ENCODE measurements at places on chromosomes 7 and 10. TPM values are rescaled to one million over a fixed set of nuclear protein-coding genes. Genes with fewer than 3 reads are reported as not detected.

GRCh38 chr7:41244246-41244645 lies 458.6 kb downstream of the INHBA start:
- no peak for DNase-seq

- DNase-seq = no peak
Measured at GRCh38 chr10:30215141-30215540, 133.9 kb downstream of the MTPAP start.

Gene PON3
- 28.0 TPM for polyA plus RNA-seq

Gene LMBR1
- 9.7 TPM for polyA plus RNA-seq

Gene AVPI1
- 15.1 TPM for polyA plus RNA-seq

Gene IMPDH1
- polyA plus RNA-seq = 136 TPM

- DNase-seq = no peak
Measured at GRCh38 chr7:29810813-29811482, 4.6 kb downstream of the WIPF3 start.

DNA sequence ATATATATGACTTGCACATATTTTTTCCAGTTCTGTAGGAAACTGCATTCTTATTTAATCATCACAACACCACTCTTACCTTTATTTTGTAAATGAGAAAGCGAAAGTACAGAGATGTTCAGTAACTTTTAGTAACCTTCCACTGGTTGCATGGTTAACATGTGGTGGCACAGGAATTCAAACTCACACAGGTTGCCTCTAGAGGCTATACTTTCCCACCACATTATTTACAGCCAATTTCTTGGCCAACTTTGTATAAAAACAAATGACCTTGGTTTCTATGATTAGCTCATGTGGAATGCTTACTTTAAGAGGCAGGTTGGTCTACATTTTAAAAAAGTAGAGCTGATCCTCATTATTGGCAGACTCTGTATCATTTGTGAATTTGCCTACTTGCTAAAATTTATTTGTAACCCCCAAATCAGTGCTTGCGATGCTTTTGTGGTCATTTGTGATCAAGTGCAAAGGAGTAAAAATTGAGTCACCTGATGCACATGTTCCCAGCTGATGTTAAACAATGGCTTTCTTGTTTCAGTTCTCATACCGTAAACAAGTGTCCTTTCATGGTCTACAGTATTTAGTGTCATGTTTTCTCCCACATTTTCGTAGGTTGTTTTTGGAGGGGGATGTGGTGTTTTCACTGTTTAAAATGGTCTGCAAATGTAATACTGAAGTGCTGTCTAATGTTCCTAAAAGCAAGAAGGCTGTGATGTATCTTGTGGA lies 14.8 kb downstream of the BBS9 start:
- DNase-seq = no peak

Gene PRSS2
- polyA plus RNA-seq = 1.7 TPM

- peak; percentile 38 for DNase-seq
Measured at GRCh38 chr7:41916450-41916927, 213.6 kb upstream of the INHBA start.

GRCh38 chr10:97046456-97047082 lies 139.2 kb downstream of the SLIT1 start:
- DNase-seq = peak; percentile 62

GRCh38 chr10:78203915-78204818 lies 170.5 kb downstream of the RPS24 start:
- peak; percentile 78 for DNase-seq

Gene KLF6
- polyA plus RNA-seq = 45.6 TPM

DNA sequence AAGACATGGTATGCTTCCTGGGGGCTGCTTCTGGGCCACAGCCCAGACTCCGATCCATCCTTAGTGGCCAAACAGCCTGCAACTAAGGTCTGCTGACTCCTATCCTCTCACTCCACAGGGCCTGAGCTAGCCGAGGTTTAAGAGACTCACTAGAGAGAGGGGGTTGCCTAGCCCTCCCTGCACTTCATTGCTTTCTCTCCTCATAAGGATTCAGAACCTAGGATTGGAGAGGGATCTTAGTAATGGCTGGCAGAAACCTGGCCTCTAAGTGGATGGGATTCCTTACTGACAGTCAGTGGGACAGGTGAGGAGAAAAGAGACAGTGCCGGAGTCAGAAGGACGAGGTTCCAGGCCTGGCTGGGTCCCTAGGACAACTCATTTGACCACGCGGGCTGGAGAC lies 8.2 kb upstream of the DDIT4 start:
- no peak for DNase-seq

Gene HELLS
- 2.3 TPM for polyA plus RNA-seq

Gene INMT
- 88.7 TPM for polyA plus RNA-seq

DNA sequence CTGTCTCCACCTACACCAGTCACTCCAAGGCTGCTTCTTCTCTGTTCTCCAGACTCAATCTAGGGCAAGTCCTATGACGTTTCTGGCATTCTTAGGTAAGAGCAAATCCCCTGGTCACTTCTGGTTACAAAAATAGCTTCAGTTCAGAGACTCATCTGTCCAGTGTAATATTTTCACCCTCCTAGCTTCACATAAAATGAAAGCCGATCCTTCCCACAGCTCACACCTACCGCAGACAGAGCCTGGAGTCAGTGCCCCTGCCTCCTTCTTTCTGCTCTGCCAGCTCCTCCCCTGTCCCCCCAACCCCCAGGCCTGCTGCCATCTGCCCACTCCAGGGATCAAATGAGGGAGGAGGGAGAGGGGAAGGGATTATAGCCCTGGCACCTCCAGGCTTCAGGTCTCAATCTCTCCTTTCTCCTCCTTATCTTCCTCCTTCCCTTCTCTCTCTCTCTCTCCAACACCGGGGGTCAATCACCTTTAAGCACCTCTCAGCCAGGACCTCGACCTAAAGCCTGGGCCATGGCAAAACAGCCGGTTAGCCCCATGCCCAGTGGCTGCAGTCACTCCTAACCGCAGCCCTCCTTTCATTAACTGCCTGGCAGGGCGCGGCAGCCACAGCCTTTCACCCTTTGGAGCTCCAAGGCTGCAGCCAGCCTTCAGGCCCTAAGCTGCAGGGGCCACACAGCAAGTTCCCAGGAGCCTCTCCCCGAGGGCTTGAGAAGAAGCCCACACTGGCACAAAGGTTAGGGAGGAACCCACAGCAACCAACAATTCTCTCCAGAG lies 292.6 kb upstream of the MGMT start:
- no peak for DNase-seq

- DNase-seq = no peak
Measured at GRCh38 chr10:126519185-126519584, 130.9 kb upstream of the ADAM12 start.

All from lung (tissue), 17 donors.